Smooth muscle cell of the pulmonary artery (primary cell): ENCODE measurements at places on chromosomes 11 and 22. TPM values are rescaled to one million over a fixed set of nuclear protein-coding genes. Genes with fewer than 3 reads are reported as not detected.

ACTN3 gene
- 0.07 TPM in 1 of 2 replicates, not detected in the other for total RNA-seq

ABCC8 gene
- total RNA-seq = not detected in 2 replicates

NOX4 gene
- 0.85 and 2.7 TPM in 2 replicates for total RNA-seq

GLYAT gene
- not detected in 2 replicates for total RNA-seq

MPZL2 gene
- 0.07 and 0.56 TPM in 2 replicates for total RNA-seq

CCDC116 gene
- total RNA-seq = 0.20 and 0.26 TPM in 2 replicates

OR51B4 gene
- 0.20 TPM in 1 of 2 replicates, not detected in the other for total RNA-seq

ART1 gene
- not detected in 2 replicates for total RNA-seq
